ENCODE measurements at places on chromosomes 2 and 18. TPM values are rescaled to one million over a fixed set of nuclear protein-coding genes. Genes with fewer than 3 reads are reported as not detected.
A peak's percentile ranks its signal among the peaks of the same experiment; 100 is the strongest.

Gene UGT1A4
- total RNA-seq = not detected

Gene ALK
- total RNA-seq = not detected

Gene PIEZO2
- total RNA-seq = 0.64 TPM

Gene RAPGEF4
- total RNA-seq = 2.0 TPM

Gene FOXD4L1
- total RNA-seq = 0.15 TPM

Gene DOK6
- total RNA-seq = 0.97 TPM

Gene PLGLB2
- total RNA-seq = 1.2 TPM

Gene ADCYAP1
- total RNA-seq = not detected

Gene LRRTM4
- total RNA-seq = 0.32 TPM

GRCh38 chr2:169109502-169110409 lies 40.4 kb downstream of the DHRS9 start:
- no peaks in the 10 kb centered on the region for H3K4me1 ChIP-seq
- peak; percentile 71 for DNase-seq
- H3K27ac ChIP-seq = no peak overlapping the region
- no peak overlapping the region for H3K4me3 ChIP-seq
- no peaks in the 10 kb centered on the region for H3K36me3 ChIP-seq
- no peaks in the 10 kb centered on the region for H3K27me3 ChIP-seq

- no peak overlapping the region for H3K4me3 ChIP-seq
- no peaks in the 10 kb centered on the region for H3K36me3 ChIP-seq
- H3K4me1 ChIP-seq = no peaks in the 10 kb centered on the region
- no peaks in the 10 kb centered on the region for H3K27me3 ChIP-seq
- H3K27ac ChIP-seq = no peak overlapping the region
Observed at GRCh38 chr2:37890893-37891495, 34.1 kb upstream of the RMDN2 start.

GRCh38 chr18:28050545-28050944 lies 126.4 kb downstream of the CDH2 start:
- no peaks in the 10 kb centered on the region for H3K36me3 ChIP-seq
- H3K4me3 ChIP-seq = no peak overlapping the region
- no peaks in the 10 kb centered on the region for H3K27me3 ChIP-seq
- no peak overlapping the region for H3K27ac ChIP-seq

- no peaks in the 10 kb centered on the region for H3K4me1 ChIP-seq
- no peak overlapping the region for H3K4me3 ChIP-seq
- H3K27ac ChIP-seq = no peak overlapping the region
- DNase-seq = no peak
Observed at GRCh38 chr18:75029481-75029880, 179.5 kb downstream of the PTGR3 start.

DNA sequence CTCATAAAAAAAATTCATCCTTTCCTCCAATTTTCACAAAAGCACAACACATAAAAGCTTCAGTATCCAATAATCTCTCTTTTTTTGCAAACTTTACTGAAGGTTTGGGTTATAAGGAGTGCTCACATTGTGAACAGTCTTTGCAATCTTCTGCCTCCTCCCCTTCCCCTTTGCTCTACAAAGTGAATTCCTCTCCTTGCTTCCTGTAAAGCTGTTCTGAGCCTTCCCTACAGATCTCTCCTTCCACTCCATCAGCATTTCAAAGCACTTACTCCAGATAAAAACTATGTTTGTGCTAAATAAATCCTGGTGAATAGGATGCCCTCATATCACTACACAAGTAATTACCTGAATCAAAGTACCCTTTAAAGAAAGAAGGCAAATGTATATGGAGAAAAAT lies 4.6 kb upstream of the PDK1 start:
- no peak for DNase-seq
- H3K36me3 ChIP-seq = no peaks in the 10 kb centered on the region
- H3K27me3 ChIP-seq = no peaks in the 10 kb centered on the region
- no peak overlapping the region for H3K27ac ChIP-seq
- no peaks in the 10 kb centered on the region for H3K4me1 ChIP-seq

- H3K27me3 ChIP-seq = no peaks in the 10 kb centered on the region
- H3K36me3 ChIP-seq = no peaks in the 10 kb centered on the region
- no peak for DNase-seq
- peaks cover 5% of the 10 kb centered on the region for H3K4me1 ChIP-seq
- no peak overlapping the region for H3K27ac ChIP-seq
Observed at GRCh38 chr2:28216331-28216730, 176.3 kb upstream of the FOSL2 start.

GRCh38 chr2:26335231-26335630 lies 10.7 kb upstream of the SELENOI start:
- H3K27me3 ChIP-seq = no peaks in the 10 kb centered on the region
- no peak for DNase-seq
- H3K36me3 ChIP-seq = no peaks in the 10 kb centered on the region
- no peaks in the 10 kb centered on the region for H3K4me1 ChIP-seq
- H3K4me3 ChIP-seq = no peak overlapping the region
- no peak overlapping the region for H3K27ac ChIP-seq

- H3K27me3 ChIP-seq = no peaks in the 10 kb centered on the region
- no peak overlapping the region for H3K4me3 ChIP-seq
- H3K27ac ChIP-seq = no peak overlapping the region
- no peak for DNase-seq
- peaks cover 4% of the 10 kb centered on the region for H3K4me1 ChIP-seq
- peaks cover 96% of the 10 kb centered on the region for H3K36me3 ChIP-seq
Observed at GRCh38 chr2:201471732-201472393, 20.3 kb downstream of the STRADB start.

DNA sequence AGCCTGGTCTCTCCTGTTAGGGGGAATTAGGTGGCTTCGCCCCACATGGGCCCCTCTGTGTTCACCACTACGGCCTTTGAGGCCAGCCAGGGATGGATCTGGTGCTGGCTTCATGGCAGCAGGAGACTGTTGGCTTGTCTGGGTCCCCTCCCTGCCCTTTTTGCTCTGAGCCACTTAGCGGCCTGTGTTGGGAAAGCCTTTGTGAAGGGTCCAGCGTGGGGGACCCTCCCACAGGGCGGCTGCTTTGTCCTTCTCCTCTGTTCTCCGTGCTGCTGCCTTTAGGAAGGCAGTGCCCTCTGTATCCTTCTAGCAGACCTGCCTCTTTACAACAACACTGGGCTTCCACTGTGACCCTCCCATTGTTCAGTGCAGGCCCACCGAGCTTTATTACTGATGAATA lies 118.4 kb downstream of the TSN start:
- no peaks in the 10 kb centered on the region for H3K4me1 ChIP-seq
- no peak overlapping the region for H3K27ac ChIP-seq
- no peaks in the 10 kb centered on the region for H3K36me3 ChIP-seq

- peak overlapping the region; percentile 96 for H3K27ac ChIP-seq
- no peak for DNase-seq
- peaks cover 15% of the 10 kb centered on the region for H3K4me1 ChIP-seq
- H3K27me3 ChIP-seq = no peaks in the 10 kb centered on the region
- H3K36me3 ChIP-seq = peaks cover 6% of the 10 kb centered on the region
Observed at GRCh38 chr2:69436596-69436937, 668 bp downstream of the NFU1 start.

DNA sequence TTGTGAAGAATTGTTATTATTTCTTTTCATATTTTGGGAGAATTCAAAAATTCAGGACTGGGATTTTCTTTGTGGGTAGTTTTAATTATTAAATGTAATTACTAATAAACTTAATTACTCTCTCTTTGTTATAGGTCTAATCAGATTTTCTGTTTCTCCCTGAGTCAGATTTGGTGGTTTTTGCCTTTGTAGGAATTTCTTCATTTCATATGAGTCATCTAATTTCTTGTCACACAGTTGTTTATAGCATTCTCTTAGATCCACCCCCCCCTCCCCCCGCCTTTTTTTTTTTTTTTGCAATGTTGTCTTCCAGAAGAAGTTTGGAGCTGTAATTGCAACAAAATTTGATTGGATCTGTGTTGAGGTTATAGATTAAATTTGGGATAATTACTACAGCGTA lies 26.0 kb upstream of the GALR1 start:
- H3K27me3 ChIP-seq = peaks cover 3% of the 10 kb centered on the region
- DNase-seq = no peak
- no peaks in the 10 kb centered on the region for H3K4me1 ChIP-seq
- no peaks in the 10 kb centered on the region for H3K36me3 ChIP-seq

DNA sequence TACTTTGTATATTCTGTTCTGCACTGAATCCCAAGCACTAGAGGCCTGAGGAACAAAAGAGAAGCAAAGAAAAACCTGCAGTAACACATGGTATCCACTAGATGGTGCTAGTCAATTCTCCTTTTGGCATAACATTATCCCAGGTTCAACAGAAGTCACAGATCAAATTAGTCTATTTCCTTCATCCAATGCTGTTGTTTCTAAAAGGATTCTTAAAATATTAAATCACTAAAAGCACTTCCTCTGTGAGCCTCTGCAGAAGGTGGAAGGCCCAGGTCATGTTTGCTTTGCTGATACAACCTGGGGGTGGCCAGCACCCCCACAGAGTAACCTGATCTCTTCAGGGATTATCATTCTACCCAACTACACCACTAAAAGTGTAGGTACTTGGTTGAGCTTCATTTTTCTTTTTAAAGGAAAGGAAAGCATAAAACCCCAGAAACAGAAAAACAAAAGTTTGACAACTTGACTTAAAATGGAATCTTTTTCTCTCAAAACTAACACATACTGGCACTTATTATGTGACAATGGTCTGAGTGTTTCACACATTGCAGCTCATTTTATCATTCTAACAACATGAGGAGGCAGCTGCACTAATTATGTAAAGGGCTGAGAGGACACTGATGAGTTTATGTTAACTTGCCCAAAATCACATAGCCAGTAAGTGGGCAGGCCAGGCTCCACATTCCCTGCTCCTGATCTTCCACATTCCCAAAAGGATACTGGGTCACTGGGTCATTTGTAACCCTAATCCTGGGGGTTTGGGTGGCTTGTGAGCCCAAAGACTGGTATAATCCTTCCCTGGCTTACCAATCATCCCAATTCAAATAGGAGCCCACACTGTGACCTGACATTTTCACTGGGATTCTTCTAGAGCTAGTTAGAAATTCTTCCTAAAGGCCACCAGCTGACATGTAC lies 66.8 kb upstream of the DNER start:
- no peaks in the 10 kb centered on the region for H3K27me3 ChIP-seq
- DNase-seq = no peak
- peaks cover 8% of the 10 kb centered on the region for H3K4me1 ChIP-seq
- H3K36me3 ChIP-seq = peaks cover 88% of the 10 kb centered on the region
- H3K4me3 ChIP-seq = no peak overlapping the region
- no peak overlapping the region for H3K27ac ChIP-seq

DNA sequence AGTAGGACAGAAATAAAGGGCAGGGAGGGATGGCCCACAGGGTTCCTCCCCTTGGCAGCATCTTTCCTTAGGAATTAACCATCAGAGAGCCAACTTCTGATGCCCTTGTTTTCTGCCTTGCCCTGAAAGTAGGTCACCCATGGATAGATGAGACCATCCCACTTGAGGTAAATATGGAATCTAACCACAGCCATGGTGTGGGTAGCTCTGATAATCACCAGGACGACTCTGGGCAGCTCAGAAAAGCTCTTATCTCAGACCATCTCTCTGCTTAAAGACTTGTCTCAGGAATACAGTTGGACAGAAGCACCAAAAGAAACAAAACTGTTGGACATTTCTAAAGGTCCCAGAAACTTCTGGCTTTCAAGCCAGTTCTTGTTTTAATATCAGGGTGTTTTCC lies 101.4 kb upstream of the CELF4 start:
- H3K4me1 ChIP-seq = no peaks in the 10 kb centered on the region
- H3K27ac ChIP-seq = no peak overlapping the region
- H3K36me3 ChIP-seq = no peaks in the 10 kb centered on the region
- no peak for DNase-seq
- no peaks in the 10 kb centered on the region for H3K27me3 ChIP-seq

GRCh38 chr2:36702781-36703180 lies 6.3 kb downstream of the VIT start:
- H3K36me3 ChIP-seq = no peaks in the 10 kb centered on the region
- H3K27ac ChIP-seq = no peak overlapping the region
- H3K27me3 ChIP-seq = no peaks in the 10 kb centered on the region
- H3K4me1 ChIP-seq = no peaks in the 10 kb centered on the region

GRCh38 chr2:215028231-215028630 lies 110.2 kb downstream of the ABCA12 start:
- no peak for DNase-seq
- no peaks in the 10 kb centered on the region for H3K36me3 ChIP-seq
- H3K4me1 ChIP-seq = no peaks in the 10 kb centered on the region
- no peaks in the 10 kb centered on the region for H3K27me3 ChIP-seq

DNA sequence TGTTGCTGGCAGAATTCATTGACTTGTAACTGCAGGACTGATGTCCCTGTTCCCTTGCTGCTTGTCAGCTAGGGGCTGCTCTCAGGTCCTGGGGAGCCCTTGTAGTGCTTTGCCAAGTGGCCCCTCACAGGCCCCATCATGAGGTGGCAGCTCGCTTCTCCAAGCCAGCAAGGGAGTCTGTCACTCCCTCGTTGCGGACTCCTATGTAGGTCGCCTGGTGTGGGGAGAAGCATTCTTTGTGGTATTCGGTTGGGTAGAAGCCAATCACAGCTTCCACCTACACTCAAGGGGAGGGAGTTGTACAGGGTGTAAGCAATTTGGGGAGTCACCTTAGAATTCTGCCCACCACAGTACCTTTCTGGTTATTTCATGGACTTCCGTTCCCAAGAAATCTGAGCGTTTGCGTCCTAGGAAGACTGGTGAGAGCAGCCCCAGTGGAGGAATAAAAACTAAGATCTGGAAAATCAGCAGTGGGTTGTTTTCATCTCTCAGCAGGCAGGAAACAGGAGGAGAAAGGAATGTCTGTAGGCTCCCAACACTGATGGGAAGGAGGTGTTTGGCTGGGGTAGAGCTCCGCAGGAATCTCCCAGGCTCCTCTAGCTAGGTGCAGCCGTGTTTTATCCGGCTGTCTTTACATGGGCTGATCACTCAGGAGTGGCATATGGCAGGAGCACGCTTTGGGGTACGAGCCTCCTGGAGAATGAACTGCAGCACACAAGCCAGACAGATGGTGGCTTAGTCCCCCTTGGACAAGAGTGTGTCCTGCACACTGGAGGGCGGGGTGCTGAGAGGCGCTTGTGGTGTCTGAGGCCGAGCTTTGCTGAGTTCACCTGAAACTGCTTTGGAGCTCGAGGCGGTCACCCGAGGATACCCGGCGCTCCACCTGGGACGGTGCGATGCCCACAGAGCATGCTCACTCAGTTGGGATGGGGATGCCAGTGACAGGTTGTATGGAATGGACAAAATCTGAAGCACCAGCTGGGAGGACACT lies 58.3 kb downstream of the LDLRAD4 start:
- H3K36me3 ChIP-seq = peaks cover 14% of the 10 kb centered on the region
- H3K27me3 ChIP-seq = no peaks in the 10 kb centered on the region
- no peak overlapping the region for H3K4me3 ChIP-seq

DNA sequence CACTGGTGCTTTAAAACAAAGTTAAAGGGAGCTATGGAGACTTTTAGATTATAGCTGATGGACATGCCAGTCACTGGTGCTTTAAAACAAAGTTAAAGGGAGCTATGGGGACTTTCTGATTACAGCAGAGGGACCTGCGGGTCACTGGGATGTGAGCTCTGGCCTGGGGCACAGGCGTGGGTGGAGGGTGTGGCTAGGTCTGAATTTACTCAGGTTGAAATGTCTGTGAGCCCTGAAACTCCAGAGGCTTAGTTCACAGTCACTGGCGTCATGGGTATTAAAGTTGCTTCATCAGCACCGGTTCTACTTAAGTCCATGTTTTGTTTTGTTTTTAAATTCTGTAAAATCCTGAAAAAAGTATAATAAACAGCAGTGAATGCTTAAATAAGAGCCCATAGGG lies 49.0 kb upstream of the TMEM18 start:
- no peak overlapping the region for H3K27ac ChIP-seq
- H3K4me3 ChIP-seq = no peak overlapping the region
- H3K27me3 ChIP-seq = peaks cover 10% of the 10 kb centered on the region
- H3K36me3 ChIP-seq = no peaks in the 10 kb centered on the region
- no peaks in the 10 kb centered on the region for H3K4me1 ChIP-seq

Measured in psoas muscle (tissue), 8 donors.